ENCODE measurements at places on chromosomes 12 and 14. TPM values are rescaled to one million over a fixed set of nuclear protein-coding genes. Genes with fewer than 3 reads are reported as not detected.

OASL gene
- total RNA-seq = not detected

GRCh38 chr12:107026806-107027635, 40.1 kb upstream of the MTERF2 start:
- no peak for DNase-seq
- H3K4me3 ChIP-seq = no peak overlapping the region
- no peaks in the 10 kb centered on the region for H3K36me3 ChIP-seq
- peak overlapping the region; percentile 56 for H3K27ac ChIP-seq

GRCh38 chr12:103880299-103881142, 39.5 kb upstream of the NT5DC3 start:
- H3K4me1 ChIP-seq = no peaks in the 10 kb centered on the region
- H3K27me3 ChIP-seq = no peaks in the 10 kb centered on the region

- H3K4me1 ChIP-seq = peaks cover 3% of the 10 kb centered on the region
- H3K27ac ChIP-seq = peak within 1 kb of the TSS; percentile 61
- H3K4me3 ChIP-seq = peak within 1 kb of the TSS; percentile 76
- H3K27me3 ChIP-seq = no peaks in the 10 kb centered on the region
- peak; percentile 73 for DNase-seq
Measured at GRCh38 chr12:63844391-63845341, at the start of gene SRGAP1. TSS of gene SRGAP1 (plus strand) at chr12:63844700. CDS start at chr12:63844817, 117 bp downstream.

KCNC2 gene
- total RNA-seq = not detected

CD27 gene
- total RNA-seq = 8.9 TPM

GRCh38 chr14:72792051-72792788, 101.7 kb downstream of the DPF3 start:
- H3K4me3 ChIP-seq = no peak overlapping the region
- H3K4me1 ChIP-seq = peaks cover 28% of the 10 kb centered on the region
- no peaks in the 10 kb centered on the region for H3K27me3 ChIP-seq
- DNase-seq = peak; percentile 86
- H3K27ac ChIP-seq = peak overlapping the region; percentile 22
- H3K36me3 ChIP-seq = no peaks in the 10 kb centered on the region

DNA sequence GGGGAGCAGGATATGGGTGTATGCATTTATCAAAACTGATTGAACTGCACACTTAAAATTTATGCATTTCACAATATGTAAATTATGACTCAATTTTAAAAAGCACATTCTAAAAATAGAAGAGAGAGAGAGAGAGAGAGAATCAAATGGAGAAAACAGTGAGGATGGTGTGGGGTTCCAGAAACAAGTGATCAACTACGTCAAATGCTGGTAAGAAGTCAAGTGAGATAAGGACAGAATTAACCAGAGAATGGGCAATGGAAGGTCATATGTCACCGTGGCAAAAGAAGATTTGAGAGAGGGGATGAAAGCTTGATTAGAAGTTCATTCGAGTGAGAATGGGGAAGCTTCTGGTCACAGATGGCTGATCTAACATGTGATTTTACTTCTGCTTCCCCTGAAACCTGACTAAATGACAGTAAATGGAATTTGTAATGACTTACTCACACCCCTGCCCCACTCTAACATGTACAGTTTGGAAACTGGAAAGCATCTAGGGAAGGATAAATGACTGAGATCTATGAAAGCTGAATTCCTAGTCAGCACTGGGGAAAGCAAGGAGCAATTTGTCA, 276.5 kb upstream of the AMIGO2 start:
- H3K27me3 ChIP-seq = no peaks in the 10 kb centered on the region
- peak overlapping the region; percentile 7 for H3K27ac ChIP-seq
- no peaks in the 10 kb centered on the region for H3K36me3 ChIP-seq
- peaks cover 10% of the 10 kb centered on the region for H3K4me1 ChIP-seq
- H3K4me3 ChIP-seq = no peak overlapping the region

DNA sequence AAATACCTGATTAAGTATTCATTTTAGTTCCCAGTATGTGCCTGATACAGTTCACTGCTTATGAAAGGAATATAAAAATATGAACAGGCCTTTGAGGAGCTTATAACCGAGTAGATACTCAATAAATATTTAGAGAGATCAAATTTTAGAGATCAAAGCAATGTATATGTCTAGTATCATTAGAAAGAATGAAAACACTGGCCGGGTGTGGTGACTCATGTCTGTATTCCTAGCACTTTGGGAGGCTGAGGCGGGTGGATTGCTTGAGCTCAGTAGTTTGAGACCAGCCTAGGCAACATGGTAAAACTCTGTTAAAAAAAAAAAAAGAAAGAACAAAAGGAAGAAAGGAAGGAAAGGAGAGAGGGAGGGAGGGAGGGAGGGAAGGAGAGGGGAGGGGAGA, 113.2 kb upstream of the EEA1 start:
- no peaks in the 10 kb centered on the region for H3K27me3 ChIP-seq
- no peaks in the 10 kb centered on the region for H3K36me3 ChIP-seq
- H3K4me3 ChIP-seq = no peak overlapping the region

DNAI7 gene
- total RNA-seq = 0.34 TPM

DNA sequence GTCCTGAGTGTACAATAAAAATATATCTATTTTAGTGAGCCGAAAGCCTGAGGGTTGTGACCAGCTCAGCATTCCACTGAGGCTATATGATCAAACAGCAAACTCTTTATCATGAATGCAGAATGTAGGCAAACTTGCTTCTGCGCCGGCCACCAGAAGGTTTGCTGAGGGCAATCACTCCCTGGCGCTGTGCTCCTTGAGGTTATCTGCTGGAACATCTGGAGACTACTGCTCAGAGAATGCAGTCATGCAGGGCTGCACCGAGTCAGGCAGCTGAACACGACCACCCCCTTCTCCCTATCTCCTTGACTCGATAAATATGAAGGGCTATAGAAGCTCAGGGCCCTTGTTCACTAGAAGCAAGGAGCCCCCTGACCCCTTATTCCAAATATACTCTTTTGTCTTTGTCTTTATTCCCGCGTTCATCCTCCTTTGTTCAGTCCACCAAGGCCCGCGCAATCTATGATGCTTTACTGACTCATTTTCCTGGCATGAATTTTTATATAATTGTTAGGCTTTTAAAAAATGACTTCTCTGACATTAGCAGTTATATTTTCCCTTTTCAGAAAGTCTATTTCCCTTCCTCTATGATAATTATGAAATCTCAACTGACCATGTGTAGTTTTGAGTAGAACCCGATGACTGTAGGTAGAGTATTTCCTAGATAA, 1089.3 kb downstream of the SLC16A7 start:
- H3K27ac ChIP-seq = no peak overlapping the region
- no peaks in the 10 kb centered on the region for H3K4me1 ChIP-seq
- no peaks in the 10 kb centered on the region for H3K27me3 ChIP-seq

DNA sequence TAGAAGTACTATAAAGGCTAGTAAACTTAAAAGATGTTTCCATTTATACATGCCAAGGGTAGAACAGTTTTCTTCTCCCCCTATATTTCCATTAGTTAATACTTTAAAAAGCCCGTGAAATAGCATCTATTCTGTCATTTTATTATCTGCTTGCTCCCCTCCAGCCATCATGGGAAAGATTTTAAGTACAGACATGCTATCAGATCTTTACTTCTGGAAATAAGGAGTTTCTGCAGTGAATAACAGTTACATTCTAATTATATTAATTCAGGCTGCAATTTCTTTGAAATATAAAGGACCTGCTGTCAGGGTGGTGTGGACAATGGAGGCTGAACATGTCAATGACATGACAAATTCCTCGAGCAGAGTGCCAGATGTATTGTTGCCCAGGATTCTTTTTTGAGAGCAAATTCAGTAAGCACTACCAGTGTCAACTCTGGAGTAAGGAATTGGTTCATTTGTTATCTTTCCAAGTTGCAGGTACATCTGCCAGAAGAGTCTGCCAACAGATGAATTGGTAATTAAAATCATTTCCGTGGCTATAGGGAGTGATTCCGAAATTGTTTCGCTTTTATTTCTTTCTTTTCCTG, 151.3 kb downstream of the BTG1 start:
- no peak for DNase-seq
- no peaks in the 10 kb centered on the region for H3K4me1 ChIP-seq

- H3K36me3 ChIP-seq = no peaks in the 10 kb centered on the region
- H3K27ac ChIP-seq = no peak overlapping the region
- no peaks in the 10 kb centered on the region for H3K27me3 ChIP-seq
- no peak overlapping the region for H3K4me3 ChIP-seq
- H3K4me1 ChIP-seq = no peaks in the 10 kb centered on the region
Measured at GRCh38 chr14:78959674-78960264, 789.6 kb downstream of the NRXN3 start.

SP7 gene
- total RNA-seq = not detected

ASPG gene
- 5.0 TPM for total RNA-seq

DNA sequence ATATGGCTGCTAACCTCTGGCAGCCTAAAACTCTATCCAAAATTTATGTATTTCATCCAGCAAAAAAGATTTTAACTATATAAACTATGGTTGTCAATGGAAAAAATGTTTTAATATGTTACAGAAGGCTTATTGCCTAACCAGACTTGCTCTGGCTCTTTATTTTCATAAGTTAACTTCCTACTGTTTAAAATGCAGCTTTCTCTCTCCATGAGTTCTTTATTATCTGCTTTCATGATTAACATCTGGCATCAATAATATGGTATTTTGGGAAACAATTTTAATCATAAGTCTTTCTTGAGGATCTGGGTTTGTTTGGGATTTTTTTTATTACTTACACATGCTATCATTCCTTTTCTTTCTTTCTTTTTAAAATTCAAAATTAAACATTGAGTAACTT, 20.5 kb downstream of the KERA start:
- DNase-seq = no peak
- no peak overlapping the region for H3K27ac ChIP-seq
- H3K27me3 ChIP-seq = no peaks in the 10 kb centered on the region
- H3K36me3 ChIP-seq = no peaks in the 10 kb centered on the region
- H3K4me3 ChIP-seq = no peak overlapping the region

DNA sequence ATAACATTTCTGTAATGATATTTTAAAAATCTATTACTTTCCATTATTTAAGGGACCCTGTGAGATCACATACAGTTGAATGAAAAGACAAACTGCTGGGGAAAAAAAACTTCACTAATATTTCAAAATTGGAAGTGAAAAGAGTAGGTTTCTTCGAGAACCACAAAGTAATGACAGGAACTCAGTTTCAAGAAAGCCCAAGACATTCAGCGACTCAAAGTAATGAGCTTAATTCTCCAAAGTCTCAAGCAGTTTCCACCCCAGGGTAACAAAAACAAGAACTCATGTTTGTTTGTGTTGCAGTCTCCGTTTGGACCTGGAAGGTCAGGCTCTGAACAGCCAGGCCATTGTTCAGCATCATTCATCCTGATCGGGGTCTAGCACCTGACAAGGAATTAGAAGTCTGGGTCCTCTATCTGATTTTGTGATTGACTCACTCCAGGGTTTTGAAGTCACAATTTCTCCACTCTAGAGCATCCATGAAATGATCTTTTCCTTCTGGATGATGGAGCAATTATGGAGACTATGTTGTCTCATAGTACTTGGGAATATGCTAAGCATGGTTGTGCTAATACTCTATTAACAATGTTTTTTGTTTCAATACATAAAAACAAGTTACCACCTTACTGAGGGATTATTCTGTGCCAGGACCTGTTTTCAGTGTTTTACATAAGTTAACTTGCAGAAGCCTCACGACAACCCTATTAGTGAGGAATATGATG, 126.9 kb downstream of the SLC25A21 start:
- DNase-seq = no peak
- H3K4me3 ChIP-seq = no peak overlapping the region
- H3K27me3 ChIP-seq = no peaks in the 10 kb centered on the region
- no peaks in the 10 kb centered on the region for H3K36me3 ChIP-seq

- peaks cover 13% of the 10 kb centered on the region for H3K27me3 ChIP-seq
- no peaks in the 10 kb centered on the region for H3K36me3 ChIP-seq
- no peak overlapping the region for H3K4me3 ChIP-seq
- H3K27ac ChIP-seq = no peak overlapping the region
Measured at GRCh38 chr12:49092086-49092815, 2.4 kb downstream of the DHH start.

GRCh38 chr12:71069311-71069710, 88.5 kb downstream of the TSPAN8 start:
- H3K36me3 ChIP-seq = no peaks in the 10 kb centered on the region
- no peak for DNase-seq
- no peak overlapping the region for H3K27ac ChIP-seq
- H3K4me1 ChIP-seq = no peaks in the 10 kb centered on the region
- H3K27me3 ChIP-seq = no peaks in the 10 kb centered on the region

PLXNC1 gene
- 23.4 TPM for total RNA-seq

DNA sequence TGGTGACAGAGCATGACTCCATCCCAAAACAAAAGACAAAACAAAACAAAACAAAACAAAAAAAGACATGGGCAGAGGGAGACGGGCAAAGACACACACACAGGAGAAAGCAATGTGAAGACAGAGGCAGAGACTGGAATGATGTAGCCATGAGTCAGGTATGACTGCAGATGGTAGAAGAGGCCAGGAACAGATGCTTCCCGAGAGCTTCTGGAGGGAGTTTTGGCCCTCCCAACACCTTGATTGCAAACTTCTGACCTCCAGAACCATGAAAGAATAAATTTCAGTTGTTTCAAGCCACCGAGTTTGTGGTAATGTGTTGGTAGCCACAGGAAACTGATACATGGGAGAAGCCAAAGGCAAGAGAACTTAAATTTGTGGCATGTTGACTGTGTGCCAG, 27.1 kb downstream of the VWF start:
- peaks cover 13% of the 10 kb centered on the region for H3K4me1 ChIP-seq
- no peaks in the 10 kb centered on the region for H3K36me3 ChIP-seq
- no peak for DNase-seq
- no peaks in the 10 kb centered on the region for H3K27me3 ChIP-seq

DNA sequence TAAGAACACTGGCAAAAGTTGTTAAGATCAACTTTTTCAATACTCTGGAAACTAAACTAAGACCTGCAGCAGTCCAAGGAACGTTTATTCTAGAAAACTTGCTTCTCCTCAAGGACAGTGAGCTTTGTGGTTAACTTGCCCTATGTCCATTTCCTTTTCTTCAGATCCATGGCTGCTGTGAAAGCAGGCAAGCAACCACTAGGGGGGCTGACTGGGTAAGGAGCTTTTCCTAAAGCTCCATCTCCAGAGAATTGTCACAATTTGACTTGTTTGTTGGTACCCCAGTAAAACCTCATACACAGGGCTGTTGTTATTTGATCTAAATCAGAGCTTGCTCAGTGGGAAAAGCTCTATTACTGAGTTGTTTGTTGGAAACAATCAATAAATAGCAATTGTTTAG, 10.1 kb upstream of the RPL10L start:
- H3K4me3 ChIP-seq = no peak overlapping the region
- DNase-seq = no peak
- H3K27ac ChIP-seq = no peak overlapping the region
- H3K4me1 ChIP-seq = no peaks in the 10 kb centered on the region
- H3K36me3 ChIP-seq = no peaks in the 10 kb centered on the region

KICS2 gene
- total RNA-seq = 36.4 TPM

LRTM2 gene
- not detected for total RNA-seq
